ENCODE measurements at places on chromosomes 5 and 9.
A peak's percentile ranks its signal among the peaks of the same experiment; 100 is the strongest.

DNA sequence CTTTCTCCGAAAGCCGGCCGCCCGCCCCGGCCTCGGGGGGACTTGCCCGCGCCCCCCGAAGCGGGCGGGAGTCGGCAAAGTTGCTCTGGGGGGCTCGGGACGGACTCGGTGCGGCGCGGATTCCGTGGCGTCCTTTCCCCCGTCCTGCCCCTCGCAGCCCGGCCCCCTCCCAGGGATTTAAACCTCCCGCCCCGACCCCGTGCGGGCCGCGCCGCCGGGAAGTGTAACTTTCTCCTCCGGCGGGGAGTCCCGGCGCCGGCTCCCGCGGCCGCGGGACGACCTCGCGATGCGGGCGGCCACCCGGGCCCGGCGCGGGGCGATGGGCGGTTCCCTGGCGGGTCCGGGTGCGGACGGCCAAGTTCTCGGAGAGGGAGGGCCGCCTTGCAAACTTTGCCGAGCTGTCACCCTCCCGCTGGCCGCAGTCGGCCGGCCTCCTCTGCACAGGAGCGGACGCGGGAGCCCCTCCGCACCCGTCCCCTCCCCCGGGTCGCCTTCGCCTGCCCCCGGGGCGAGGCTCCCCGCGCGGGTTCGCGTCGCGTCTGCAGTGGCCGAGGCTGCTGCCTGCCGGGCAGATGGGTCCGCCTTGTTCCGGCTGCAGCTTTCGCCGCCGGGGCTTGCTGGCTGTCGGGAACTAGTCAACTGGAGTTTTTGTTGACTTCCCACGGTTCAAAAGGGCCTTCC, 732 bp downstream of the PBX3 start:
- DNase-seq: no peak

GRCh38 chr9:115398313-115398650, 280.3 kb upstream of the TNC start:
- no peak for DNase-seq

DNA sequence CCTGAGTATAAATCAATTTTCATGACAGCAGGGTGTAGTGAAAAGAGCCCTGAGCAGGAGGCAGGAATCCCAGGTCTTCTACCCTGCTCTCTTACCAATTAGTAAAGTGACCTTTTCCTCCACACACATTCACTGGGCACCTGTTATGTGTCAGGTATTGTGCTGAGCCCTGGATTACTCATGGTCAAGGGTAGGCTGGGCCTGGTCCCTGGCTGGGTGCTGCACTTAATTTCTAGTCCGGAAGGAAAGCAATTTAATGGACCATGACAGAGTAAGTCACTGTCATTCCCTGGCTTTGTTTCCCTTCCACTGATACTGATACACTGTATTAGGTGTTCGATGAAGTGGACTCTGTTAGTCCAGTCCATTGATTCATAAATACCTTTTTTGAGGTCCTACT, 29.1 kb upstream of the BRINP1 start:
- DNase-seq: no peak

GRCh38 chr5:131997026-131997726, 14.3 kb downstream of the ACSL6 start:
- no peak for DNase-seq

- peak; percentile 77 for DNase-seq
These were observed 233.1 kb downstream of the ADAMTSL1 start for GRCh38 chr9:18707061-18707461.

DNA sequence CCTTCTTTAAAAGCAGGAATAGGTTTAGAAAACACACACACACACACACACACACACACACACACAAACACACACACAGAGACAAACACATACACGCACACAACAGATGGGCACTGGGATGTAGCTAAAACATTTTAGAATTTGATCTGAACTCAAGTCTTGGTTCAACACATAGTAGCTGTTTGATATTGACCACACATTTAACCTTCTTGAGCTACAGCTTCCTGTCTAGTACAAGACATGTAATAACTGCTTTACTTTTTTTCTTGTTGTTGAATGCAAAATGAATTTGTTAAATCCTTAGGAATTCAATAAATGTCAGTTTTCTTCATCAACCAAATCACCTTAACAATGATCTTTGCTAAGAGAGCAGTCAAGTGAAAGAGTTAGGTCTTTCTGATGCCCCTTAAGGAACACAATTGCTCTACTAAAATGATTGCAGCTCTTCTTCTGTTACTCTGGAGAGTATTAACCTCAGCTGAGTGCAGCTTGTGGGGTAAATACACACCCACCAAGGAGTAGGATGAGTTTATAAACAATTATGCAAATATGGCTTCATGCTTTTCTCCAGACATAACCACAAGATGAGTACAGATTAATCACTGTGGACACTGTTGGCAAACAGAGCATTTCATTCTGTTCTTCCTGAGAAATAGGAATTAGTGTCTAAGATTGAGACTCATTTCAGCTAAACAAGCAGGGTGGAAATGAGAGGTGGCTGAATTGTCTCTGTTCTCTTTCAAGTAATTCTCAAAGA, 302.9 kb upstream of the PAPPA start:
- DNase-seq: peak; percentile 86

- peak; percentile 43 for DNase-seq
These were observed 7.5 kb upstream of the RAPGEF1 start for GRCh38 chr9:131747352-131747751.

DNA sequence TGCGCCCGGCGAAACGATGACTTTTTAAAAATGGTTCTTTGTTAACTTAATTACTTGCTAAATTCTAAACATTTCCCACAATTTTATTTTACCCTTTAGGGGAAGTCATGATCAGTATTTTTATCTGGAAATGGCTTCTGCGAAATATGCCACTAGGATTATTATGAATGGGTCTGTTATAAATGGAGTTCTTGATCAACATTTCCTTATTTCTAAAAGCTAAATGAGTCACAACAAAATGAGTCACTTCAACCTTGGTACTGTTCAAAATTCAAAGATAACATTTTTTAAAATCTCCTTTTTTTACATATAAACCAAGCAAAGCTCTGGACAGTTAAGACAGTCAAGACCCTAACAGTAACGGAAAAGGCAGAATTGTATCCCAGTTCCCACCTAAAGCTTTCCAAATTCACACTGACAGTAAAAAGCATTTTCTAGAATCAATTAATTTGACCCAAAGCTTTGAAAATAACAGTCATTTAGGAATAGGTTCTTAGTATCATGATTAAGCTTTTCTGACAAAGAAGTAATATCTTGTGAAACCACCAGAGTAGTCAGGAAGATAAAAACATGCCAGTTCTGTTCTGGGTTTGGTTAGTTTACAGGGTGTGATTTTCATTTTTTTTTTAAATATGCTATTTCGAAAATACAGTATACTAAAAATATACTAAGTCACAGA, 81.7 kb downstream of the LHFPL2 start:
- DNase-seq: no peak

- no peak for DNase-seq
These were observed 296.6 kb upstream of the MPDZ start for GRCh38 chr9:13576101-13576500.

GRCh38 chr5:150410524-150411244, 2.0 kb downstream of the CD74 start:
- peak; percentile 60 for DNase-seq

DNA sequence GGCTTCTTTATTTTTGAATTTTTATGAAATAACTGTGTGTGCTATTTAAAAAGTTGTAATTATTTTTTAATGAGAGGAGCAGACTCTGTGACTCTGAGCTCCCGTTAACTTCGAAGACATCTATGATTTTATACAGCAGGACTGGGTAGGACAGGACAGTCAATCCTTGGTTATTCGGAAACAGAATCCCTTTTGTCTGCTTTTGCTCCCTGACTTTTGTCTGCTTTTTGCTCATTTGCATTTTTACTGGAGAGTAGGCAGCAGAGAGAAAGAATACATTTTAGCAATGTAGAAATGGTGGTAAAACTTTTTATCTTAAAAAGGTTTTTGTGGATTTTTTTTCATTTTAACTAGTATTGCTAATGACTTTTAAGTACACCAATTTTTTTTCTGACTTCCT, 303.6 kb downstream of the ARHGAP26 start:
- no peak for DNase-seq

DNA sequence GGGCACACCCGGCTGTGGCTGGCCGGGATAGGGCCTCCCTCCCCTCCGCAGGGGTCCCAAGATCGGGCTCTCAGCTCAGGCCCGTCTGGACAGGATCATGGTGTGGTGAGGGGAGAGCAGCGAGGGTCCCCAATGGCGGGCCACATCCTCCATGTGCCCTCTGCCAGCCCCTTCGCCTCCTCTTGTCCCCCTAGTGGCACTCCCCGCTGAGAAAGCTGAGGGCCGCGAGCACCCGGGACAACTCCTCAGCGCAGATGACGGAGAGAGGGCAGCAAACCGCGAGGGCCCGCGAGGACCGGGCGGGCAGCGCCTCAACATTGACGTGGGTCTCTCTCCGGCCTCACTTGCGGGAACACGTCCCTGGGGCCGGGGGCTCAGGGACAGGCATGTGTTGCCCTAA, 24.6 kb downstream of the NKD2 start:
- no peak for DNase-seq

- DNase-seq: no peak
These were observed 110.4 kb downstream of the EFNA5 start for GRCh38 chr5:107560377-107560776.

GRCh38 chr5:120252839-120253238, 211.3 kb upstream of the PRR16 start:
- peak; percentile 48 for DNase-seq

DNA sequence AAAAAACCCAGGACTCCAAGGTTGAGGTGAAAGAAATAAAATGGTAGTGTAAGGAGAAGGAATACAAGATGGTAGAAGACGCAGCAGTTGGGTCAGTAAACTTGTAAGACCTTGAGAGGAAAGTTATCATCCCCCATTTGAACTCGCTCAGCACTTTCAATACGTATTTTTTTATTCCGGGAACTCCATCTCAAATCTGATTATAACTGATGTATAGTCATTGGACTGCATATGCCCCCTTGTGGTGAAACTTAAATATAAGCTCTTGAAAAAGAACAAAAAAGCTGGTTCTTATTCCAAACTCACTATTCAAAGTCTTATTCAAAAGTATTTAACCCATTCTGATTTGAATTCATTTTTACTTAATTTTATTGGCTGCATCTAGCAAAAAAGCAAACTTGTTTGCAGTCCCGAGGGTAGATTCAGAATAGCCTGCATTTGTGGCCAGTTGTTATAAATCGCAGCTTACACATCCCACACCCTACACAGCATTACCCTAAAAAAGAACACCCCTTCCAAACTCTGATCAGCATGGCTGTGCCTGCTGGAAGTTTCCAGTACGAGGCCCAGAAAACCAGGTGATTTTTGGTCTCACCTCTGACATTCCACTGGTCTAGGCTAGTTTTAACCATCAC, 118.0 kb downstream of the ESM1 start:
- peak; percentile 72 for DNase-seq

DNA sequence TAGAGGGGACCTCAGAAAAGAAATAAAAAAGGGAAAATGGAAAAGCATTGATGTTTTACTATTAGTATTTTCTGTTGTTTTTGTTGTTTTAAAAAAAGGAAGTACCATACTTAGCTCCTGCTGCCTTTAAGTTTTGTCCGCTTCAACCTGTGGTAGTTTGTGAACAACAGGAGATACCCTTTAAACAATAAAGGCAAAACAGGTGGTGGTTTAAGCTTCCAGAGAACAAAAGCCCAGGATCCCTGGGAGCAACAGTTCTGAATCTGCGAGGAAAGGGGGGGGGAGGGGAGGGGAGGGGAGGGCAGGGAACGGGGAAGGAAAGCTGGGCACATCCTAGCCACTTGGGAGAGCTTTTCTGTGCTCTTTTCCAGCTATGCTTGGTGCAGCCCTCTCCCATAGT, 2.1 kb upstream of the PSIP1 start:
- no peak for DNase-seq

- no peak for DNase-seq
These were observed 71.0 kb upstream of the IQGAP2 start for GRCh38 chr5:76332102-76332501.

DNA sequence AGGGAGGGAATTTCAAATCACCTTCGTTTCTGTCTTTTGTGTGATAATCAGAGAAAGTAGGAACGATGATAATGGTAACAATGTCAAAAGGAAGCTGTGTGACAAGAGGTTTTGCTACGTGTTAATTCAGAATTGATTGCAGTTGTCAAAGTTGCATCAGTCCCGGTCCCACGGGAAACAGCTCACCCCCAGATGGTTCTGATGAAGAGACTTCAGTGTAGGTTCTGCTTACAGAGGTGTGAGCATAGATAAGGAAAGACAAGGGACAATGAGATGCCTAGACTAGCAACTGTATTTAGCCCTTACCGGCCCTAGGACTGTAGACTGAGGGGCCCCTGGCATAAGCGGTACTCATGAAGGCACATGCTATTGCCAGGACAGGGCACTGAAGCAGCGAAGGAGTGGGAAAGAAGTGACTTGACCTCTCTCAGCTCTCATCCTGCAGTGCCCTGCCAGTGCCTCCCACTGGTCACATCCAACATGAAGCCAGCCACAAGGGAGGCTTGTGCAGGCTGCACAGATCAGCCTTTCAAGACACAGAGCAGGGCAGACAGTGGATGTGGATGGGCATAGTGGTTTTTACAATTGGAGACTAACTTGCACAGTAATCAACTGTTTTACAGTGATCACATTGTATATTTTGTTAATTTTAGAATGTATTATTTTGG, 21.1 kb downstream of the PDE8B start:
- no peak for DNase-seq

DNA sequence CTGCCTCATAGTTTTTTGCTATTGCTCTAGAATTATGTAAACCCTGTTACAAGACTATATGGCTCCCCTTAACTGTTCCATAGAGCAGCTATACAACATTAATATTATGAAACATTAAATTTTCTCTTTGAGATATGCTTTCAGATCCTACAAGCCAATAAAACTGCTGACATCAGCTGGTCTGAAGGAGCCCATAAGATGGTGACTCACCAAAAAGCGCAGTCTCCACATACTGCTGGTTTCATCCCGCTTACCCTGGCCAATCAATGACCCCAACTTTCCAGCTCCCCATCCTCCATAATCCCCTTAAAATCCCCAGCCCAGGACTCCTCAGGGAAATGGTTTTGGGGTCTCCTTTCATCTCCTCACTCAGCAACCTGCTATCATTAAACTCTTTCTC, 172.7 kb downstream of the NSG2 start:
- DNase-seq: no peak

GRCh38 chr9:10876333-10876732, 263.5 kb upstream of the PTPRD start:
- DNase-seq: peak; percentile 79

DNA sequence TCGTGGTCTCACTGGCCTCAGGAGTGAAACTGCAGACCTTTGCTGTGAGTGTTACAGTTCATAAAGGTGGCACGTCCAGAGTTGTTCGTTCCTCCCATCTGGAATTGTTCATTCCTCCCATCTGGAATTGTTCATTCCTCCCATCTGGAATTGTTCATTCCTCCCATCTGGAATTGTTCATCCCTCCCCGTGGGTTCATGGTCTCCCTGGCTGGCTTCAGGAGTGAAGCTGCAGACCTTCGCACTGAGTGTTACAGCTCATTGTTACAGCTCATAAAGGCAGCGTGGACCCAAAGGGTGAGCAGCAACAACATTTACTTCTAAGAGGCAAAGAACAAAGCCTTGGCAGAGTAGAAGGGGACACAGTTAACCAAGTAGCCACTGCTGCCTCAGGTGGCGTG, 69.1 kb downstream of the GCNT1 start:
- peak; percentile 84 for DNase-seq
